ENCODE measurements at places on chromosomes 1 and 21.

DNA sequence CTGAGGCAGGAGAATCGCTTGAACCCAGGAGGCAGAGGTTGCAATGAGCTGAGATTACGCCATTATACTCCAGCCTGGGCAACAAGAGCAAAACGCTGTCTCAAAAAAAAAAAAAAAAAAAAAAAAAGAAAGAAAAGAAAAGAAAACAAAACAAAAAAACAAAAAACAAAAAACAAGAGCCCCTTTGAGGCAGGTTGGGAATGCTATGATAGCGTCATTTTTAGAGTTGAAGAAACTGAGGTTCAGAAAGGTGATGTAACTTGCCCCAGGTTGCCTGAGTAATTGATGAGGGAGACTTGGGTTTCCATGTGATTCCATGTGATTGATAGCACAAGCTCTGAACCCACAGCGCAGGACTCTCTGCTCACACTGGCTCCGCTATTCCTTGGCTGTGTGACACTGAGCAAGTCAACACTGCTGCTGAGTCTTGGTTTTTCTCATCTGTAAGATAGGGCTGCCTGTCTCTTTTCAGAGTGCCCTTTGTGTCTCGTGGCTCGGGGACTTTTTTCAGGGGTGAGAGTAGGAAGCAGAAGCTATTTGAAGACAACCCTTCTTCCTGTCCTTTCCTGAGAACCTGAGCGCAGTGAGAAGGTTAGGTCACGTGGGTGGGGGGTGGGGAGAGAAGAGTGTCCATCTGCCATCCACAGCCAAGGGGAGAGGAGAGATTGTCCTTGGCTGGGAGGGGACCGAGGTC lies 2.5 kb downstream of the CNR2 start:
- DNase-seq = no peak

- DNase-seq = no peak
These were observed 5.0 kb upstream of the RGS18 start for GRCh38 chr1:192153276-192153675.

GRCh38 chr1:227777646-227778045 lies 37.8 kb upstream of the PRSS38 start:
- DNase-seq = no peak

DNA sequence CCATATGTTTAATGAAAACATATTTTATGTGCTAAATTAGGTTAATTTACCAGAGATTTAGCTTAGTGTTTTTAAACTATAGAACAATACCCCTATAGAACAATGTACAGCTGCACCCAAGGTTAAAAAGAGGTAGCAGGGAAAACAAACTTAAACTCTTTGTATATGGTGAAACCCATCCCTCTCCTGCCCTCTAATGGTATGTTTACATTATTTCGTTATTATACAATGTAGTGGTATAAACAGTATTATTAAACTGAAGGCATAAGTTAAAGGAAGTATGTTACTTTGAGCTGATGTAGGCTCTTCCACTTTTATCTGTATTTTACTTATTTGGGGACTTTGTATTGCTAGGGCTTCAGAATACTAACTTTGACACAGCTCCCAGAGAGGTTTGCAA lies 16.7 kb upstream of the ZYG11A start:
- no peak for DNase-seq

DNA sequence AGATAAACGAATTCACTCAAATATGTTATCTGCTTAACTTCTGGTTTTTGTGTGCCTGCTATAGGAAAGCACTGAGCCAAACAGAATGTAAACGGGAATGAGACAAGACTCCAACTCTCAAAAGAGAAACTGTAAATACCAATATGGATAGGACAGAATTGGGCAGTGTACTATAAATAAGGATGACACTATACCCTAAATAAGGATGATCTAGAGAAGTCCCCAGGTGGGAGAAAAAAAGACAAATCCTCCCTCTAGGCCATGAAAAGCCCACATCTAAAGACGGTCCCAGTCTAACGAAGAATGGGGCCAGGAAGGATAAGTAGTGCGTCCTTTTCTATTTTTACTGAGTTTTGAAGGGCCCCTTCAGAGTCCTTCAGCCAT lies 1.5 kb upstream of the GABPB2 start:
- DNase-seq = no peak

- no peak for DNase-seq
These were observed 8.7 kb downstream of the PEAR1 start for GRCh38 chr1:156901966-156902915.

DNA sequence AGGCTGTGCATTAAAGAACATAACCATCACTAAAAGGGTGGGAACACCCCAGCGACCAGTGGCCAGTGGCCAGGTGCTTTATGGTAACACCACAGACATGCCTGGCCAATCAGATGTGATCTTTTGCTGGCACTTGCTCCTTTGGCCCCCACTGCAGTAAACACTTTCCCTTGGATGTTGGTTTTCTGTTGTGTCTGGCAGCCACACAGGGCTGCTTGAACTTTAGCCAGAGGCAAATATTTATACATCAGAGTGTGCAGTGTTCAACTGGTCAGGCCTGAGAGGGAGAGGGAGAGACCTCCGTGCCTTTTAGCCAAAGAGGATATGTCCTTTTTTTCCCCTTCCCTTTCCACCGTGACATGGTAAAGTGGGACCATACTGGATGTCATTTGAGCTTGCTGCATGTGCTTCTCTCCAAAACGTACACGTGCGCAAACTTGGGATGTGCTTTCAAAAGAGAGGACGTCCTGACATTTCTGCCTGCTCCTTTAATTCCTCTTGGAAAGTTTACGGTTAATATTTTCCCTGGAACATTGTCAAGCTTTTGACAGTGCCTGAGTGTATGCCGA lies 101.2 kb downstream of the NFIA start:
- no peak for DNase-seq

DNA sequence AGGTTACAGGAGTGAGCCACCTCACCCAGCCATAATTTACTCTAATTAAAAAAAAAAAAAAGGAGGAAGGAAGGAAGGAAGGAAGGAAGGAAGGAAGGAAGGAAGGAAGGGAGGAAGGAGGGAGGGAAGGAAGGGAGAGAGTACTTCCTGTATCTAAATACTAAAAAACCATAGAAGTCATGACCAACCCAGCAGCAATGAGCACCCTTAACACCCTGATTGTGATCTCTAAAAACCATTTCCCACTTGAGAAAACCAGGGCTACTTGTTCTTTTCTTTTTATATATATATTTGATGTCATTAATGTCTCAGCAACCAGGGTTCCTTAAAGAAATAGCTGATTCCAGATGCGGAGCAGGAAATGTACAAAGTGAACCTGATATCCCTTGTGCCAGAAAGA lies 31.2 kb downstream of the ARID4B start:
- no peak for DNase-seq

- no peak for DNase-seq
These were observed 200.6 kb downstream of the ADGRL2 start for GRCh38 chr1:82001345-82001744.

DNA sequence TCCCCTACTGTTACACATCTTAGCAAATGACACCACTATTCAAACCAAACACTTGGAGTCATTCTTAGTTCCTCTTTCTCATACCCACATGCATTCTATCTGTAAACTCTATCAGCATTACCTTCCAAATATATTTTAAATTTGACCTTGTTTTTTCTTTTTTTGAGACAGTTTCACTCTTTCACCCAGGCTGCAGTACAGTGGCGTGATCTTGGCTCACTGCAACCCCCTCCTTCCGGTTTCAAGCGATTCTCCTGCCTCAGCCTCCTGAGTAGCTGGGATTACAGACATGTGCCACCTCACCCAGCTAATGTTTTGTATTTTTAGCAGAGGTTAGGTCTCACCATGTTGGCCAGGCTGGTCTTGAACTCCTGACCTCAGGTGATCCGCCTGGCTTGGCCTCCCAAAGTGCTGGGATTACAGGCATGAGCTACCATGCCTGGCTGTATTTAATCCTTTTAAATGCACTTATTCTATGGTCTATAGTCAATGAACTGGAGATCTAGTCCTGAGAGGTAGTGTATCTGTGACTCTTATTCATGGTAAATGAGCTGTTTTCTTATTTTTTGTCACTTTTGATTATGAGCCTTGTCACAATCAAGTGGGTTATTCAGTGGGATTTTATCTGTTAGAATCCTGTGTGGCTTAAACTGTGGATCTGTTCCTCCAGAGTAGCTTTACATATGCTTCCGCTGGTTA lies 73.1 kb downstream of the GATAD2B start:
- no peak for DNase-seq

GRCh38 chr21:30072496-30072895 lies 94.1 kb downstream of the CLDN17 start:
- no peak for DNase-seq

DNA sequence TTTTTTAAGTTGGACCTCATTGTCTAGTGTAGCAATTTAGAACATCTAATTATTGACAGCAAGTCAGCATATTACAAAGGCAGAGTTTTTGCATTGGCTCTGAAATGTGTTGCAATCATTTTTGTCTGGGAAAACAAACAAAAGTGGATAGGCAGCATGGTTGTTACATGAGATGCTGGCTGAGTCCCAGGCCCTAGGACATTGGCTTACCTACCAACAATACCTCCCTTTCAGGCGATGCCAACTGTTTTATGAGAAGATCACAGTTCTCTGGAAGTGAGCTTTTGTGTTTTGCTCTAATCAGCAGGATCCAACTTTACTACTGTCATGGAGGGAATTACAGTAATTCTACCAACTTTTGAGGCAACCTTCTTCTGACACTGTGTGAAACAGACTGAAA lies 71.5 kb upstream of the CXADR start:
- DNase-seq = no peak

- no peak for DNase-seq
These were observed 32.5 kb downstream of the MTF2 start for GRCh38 chr1:93111561-93111960.

GRCh38 chr1:24748191-24749121 lies 3.2 kb downstream of the CLIC4 start:
- DNase-seq = no peak

- DNase-seq = no peak
These were observed 10.5 kb downstream of the PCSK9 start for GRCh38 chr1:55049914-55050278.

DNA sequence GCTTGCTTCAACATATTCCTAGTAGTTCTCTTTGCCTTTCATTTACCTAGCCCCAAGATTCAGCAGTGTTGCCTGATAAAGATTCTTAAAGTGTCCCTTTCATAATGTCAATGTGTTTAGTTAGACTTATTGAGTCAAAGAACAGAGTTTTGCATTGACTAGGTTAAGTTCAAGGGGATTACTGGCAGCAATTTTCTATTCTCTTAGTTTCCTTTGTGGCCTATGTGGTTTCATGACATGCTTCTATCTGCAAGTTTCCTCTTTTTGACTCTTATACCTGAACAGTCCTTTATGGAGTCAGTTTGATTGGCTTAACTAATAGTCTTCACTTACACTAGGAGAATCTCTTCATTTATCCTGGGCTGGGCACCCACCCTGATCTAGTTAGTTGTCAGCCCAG lies 151.3 kb downstream of the ADGRL4 start:
- DNase-seq = no peak

GRCh38 chr1:89088572-89088971 lies 23.6 kb upstream of the GBP1 start:
- DNase-seq = no peak

DNA sequence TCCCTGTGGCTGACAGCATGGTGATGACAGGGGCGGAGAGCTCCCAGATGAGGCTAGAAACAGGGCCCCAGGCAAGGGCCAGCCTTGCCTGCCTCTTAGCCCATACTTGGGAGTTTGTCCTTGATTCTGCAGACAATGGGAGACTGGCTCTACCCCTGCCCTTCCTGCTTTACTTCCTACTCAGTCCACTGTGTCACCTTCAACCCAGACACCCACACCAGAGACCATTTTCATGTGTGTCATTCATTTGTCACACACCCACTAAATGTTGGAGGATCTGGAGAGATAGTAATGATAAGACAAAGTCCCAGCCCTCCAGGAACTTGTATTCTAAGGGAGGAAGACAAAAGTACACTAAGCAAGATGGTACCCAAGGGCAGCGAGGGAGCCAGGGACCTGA lies 43.7 kb downstream of the SYT6 start:
- no peak for DNase-seq

GRCh38 chr21:19198801-19199200 lies 795.2 kb upstream of the TMPRSS15 start:
- no peak for DNase-seq

DNA sequence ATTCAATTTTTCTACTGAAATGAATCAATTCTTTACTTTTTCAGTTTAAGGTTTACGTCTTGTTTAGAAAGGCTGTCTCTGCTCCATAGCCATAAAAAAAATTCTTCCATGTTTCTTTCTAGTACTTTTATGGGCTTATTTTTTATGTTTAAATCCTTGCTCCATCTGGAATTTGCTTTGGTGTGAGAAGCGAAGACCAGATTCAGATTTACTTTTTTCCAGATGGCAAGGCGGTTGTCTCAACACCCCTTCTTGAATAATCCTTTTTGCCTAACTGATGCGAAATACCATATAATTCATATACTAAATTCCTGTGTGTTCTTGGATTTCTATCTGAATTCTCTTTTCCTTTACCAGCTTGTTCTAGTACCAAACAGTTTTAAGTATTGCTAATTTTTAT lies 101.5 kb downstream of the C1orf94 start:
- no peak for DNase-seq

DNA sequence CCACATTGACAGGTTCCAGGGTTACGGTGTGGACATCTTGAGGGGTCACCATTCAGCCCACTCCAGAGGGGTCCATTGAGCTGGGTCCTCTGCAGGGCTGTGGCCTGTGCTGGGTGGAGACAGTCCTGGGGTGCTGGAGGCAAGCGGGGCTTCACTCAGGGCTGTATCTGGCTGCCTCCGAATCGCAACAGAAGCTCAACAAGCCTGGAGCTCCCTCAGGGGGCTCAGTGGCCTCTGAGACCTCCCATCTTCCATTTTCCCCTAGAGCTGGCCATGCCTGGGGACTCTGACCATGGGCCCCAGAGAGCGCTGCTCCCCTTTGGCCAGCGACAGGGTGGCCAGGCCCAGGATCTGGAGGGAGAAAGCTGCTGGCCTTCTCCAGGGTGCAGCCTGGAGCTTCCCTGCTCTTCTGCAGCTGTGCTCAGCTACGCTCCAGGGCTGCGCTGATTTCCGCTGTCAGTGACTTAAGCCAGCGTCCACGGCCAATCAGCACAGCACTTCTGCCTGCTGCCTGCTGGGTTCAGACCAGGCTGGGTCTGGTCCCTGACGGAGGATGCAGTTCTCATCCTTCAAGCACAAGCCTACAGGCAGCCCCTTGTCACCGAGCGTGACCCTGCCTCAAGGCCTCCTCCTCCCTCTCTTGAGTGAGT lies 45.0 kb upstream of the ADARB1 start:
- DNase-seq = no peak

DNA sequence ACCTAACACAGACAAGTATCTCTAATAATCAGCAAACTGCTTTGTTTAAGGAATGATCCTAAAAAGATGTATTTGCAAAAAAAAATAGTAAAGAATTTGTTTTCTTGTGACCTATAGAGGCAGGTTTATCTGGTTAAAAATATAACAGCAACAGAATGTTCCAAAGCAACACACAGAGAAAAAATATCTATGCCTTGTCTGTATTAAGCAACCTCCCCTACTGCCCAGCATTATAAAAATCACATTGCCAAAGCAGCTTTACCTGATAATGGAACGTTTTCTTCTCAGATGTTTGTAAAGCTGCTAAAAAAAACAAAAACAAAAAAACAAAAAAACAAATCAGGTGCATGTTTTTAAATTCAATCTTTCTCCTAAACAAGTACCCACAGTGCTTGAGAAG lies 24.7 kb downstream of the PALMD start:
- DNase-seq = no peak

- no peak for DNase-seq
These were observed 862 bp upstream of the SGIP1 start for GRCh38 chr1:66532798-66533783.

GRCh38 chr1:161772397-161772796 lies 6.3 kb downstream of the ATF6 start:
- no peak for DNase-seq

All from effector memory CD4-positive, alpha-beta T cell (primary cell).